ENCODE measurements at places on chromosomes 2 and 18.

GRCh38 chr2:240839152-240840143 lies 19.4 kb upstream of the KIF1A start:
- no peak for DNase-seq

GRCh38 chr18:34847408-34847807 lies 137.3 kb downstream of the DTNA start:
- no peak for DNase-seq

- no peak for DNase-seq
Measured at GRCh38 chr2:106117347-106117746, 76.8 kb downstream of the UXS1 start.

DNA sequence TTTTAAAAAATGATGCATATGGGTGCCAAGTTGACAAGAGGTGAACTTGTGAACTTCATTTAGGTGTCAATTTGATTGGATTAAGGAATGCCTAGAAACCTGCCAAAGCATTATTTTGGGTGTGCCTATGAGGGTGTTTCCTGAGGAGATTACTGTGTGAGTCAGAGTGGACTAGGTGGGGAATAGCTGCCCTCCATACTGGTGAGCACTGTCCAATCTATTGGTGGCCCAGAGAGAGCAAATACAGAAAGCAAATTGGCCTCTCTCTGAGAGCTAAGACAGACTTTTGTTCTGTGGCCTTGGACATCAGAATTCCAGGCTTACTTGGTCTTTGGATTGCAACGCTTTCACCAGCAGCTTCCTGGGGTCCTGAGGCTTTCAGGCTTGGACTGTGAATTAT lies 388.0 kb downstream of the SUCLG1 start:
- DNase-seq = no peak

DNA sequence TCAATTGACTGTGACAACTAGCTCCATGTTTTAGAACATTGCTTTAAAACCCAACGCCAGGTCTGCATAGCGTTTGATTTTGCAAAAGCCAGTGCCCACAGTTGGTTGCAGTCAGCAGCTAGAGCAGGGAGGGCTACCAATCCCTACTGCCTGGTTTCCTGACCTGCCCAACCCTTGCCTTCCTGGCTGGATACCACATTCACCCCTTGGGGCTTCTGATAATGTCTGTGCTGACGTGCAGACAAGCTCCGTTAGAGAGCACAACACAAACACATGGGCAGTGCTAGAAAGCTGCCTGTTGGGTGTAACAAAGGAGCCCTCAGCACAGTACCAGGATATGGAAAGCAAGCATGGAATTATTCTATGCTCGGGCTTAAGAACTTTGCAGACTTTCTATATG lies 71.4 kb upstream of the THSD7B start:
- DNase-seq = no peak

DNA sequence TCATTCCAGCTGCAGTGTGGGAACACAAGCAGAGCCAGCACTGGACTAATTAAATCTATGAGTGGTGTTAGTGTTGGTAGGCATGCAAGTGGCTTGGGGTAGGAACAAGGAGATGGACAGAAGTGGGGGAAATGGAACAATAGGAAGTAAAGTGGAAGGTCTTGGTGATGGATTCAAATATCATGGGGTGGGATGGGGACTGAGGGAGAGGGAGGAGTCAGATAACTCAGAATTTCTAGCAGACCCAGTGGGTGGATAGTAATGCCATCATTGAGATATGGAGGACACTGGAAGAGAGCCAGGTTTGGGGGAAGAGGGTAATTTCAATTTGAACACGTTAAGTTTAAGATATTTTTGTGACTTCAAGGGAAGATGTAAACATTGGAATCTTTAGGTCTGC lies 2.9 kb upstream of the LNPK start:
- DNase-seq = no peak

DNA sequence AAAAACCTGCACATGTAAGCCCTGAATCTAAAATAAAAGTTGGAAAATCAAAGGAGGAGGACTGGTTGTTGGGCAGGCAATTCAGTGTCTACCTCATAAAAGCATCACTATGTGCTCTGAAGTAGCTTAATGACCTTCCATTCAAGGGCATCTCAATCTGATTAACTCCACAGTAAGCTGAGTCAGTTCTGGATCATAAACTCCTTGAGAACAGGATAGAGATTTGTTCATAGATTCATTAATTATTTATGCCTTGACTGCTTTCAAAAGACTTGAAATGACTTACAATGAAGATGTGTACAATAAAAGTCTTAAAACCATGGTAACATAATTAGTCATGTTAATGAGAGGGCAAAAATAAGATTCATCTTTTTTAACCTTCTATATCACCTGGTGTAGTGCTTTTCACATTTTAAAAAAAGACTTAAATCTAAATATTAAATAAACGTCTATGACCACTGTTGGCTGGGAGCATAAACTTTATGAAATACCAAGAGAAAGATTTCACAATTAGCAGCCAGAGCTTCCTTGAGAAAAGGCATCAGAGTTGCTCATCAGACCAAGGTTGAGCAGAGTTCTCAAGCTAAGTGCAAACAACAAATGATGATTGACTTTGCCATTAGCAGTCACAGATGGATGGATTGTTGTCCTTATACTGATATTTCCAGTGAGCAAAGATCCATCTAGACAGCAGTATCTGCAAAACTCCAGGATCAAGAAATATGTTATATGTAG lies 237.3 kb upstream of the THUMPD2 start:
- DNase-seq = no peak

DNA sequence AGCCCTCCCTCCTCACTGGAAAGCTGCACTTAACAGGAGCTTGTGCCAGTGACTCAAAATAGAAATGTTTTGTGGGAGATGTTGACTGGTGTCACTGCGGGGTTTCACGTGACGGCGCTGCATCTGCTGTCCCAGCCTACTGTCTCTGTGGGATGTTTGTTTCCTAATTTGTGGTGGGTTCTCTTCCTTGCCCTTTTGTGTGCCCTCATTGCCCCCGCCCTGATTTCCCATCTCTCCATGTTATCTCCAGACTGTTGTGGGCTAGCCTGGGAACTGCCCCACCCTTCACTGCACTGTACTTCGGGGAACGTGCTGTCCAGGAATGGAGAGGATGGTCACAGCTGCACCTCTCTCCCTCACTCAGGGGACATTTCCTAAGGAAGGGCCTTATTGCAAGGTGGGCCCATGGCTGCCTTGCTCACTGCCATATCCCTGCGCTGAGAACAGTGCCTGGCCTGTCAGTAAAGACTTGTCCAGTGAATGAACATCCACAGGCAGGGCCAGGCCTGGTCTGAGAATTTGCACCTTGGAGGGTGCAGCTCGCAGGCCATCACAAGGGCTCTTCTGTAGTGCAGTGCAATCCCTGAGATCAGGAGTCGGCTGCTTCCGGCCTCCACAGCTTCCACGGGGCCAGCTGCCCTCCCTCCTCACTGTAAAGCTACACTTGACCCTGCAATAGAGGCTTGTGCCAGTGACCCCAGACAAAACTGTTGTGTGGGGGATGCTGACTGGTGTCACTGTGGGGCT lies 18.1 kb downstream of the ZAP70 start:
- DNase-seq = no peak

DNA sequence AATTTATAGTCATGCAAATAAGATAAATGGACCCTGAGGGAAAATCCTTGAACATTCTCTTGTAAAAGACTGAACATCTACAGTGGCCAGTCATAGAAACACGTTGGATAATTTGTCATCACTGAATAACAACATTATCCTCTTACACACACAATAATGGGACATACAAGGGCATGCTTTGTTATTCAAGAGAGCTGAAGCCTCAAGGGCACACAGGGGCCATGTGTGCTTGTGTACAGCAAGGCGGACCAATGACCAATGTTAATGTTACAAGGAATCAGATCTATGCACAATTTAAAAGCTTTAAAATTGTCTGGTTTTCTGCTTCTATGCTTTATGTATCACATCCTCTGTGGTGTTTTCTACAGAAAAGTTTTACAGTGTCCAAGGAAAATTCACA lies 23.7 kb downstream of the COL6A3 start:
- DNase-seq = no peak

GRCh38 chr2:118509319-118510004 lies 338.0 kb downstream of the EN1 start:
- DNase-seq = no peak

DNA sequence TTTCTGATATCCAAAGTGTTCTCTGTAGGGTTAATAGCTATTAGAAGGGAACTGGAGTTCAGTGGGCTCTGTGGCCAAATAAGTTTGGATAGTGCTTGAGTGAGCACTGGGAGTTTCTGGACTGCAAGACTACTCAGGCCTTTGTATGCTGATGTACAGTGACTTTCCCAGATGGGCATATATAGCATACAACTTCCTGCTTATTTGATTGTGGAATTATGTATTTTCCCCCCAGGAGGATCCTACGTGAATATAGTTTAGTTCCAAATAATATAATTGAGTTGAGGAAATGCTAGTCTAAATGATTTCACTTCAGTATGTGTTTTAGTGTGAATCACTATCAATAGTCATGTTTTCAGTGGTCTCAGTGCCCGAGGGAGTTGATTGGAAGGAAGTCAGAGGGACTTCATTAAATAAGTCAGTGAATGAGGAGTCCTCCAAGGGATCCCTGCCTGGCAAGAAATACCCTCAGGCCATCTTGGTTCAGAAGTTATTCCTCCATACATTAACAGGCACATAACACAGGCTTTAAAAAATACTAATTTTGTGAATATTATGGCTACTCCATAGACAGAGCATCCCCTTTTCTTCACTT lies 251.4 kb downstream of the PRKCE start:
- DNase-seq = no peak

DNA sequence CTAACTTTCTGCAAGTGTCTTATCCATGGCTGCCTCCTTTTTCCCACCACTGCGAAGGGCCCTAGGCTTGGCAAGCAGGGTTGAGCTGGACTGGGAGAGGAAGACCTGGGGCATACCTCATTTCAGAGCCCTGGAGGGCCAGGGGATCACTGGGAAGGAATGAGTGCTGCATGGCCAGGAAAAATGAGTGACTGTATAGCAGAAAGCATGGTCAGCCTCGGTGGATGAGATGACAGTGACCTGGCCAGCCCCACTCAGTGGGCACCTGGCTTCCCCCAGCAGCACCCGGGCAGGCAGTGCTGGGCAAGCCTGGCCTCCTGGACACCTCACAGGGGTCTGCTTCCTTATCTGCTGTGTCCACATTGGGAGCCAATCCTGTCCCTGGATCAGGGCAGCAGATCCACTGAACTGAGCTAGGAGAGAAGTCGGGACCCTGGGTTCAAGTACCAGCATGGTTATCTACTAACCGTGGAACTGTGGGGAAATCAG lies 76.4 kb downstream of the HS1BP3 start:
- no peak for DNase-seq

DNA sequence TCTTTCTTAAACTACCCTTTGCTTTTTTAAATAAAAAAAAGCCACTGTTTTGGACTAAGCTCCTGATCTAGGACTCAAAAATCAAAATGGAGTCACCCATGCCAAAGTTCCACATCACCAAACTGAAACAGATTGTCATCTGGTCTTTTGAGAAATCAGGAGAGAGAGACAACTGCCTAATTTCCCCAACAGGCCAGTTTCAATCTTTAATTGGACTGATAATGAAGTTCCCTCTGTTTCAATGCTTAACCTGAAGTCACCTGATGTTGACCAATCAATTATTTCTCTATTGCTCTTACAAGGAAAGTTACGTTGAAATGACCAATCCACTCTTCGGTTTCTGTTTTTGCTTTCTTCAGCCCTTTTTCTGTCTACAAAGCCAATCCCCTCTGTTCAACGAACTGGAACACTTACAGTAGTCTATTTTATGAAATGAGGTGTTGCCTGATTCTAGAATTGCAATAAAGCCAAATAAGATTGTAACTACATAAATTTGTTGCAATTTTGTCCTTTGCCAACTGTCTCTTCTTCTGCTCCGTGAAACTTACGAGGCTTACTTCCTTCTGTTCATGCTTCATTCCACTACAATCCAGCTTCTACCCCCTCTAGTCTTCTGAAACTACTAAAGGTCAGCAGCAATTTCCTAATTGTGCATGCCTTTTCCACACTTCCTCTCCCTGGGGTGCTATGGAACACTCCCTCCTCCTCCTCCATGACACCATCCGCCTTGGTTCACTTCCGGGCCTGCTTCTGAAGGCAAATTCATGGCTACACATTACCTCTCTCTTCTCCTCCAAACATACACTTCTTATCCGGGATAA lies 95.2 kb upstream of the CD302 start:
- no peak for DNase-seq

Data from stimulated activated CD4-positive, alpha-beta T cell treated with anti-CD3 and anti-CD28 coated beads, Interleukin-15, amount 100 ng/mL, for 24 hours (primary cell).